ENCODE measurements at places on chromosomes 12 and 14.

DNA sequence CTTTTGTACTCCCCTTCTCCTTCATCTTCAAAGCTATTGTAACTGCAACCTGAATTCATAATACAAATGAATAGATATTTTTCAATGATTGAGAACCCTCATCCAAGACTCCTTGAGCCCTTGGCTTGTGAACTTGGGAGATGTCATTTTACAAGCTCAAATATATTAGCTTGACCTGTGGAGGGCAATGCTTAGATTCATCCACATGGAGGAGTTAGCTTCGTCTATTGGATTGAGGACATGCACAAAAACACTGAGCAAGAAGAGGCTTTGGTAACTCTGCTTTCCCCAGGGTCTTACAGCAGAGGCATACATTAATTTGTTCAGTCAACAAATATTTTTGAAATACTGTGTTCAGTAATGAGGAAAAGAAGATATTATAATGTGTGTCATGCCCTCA is 101.1 kb downstream of the OTOGL start:
- DNase-seq: no peak

DNA sequence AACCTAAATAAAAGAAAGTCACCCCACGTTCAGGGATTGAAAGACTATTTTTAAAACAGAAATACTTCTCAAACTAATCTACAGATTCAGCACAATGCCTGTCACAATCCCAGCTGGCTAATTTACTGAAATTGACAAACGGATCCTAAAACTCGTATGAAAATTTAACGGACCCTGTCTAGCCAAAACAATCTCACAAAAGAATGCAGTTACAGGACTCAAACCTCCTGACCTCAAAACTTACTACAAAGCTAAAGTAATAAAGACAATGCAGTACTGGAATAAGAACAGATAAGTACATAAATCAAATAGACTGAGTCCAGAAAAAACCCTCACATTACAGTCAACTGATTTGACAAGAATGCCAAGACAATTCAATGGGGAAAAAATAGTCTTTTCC is 48.8 kb downstream of the IPO8 start:
- DNase-seq: no peak

DNA sequence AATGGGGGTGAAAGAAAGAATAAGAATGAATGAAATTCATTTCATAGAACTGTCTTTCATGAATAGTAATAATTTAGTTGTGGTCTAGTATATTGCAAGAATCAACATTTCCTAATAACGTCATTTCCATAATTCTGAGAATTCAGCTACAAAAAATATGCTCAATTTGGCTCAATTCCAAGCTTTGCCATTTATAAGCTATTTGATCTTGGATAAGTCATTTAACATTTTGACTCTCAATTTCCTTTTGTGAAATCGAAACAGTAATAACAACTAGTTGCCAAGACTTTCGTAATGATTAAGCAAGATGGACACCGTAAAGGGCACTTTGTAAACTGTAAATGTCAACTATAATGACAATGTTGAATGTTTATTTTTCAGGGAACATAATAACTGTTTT is 18.1 kb downstream of the NOS1 start:
- no peak for DNase-seq

GRCh38 chr12:6950401-6950801 is 755 bp upstream of the PTPN6 start:
- DNase-seq: no peak

- DNase-seq: no peak
Measured at GRCh38 chr14:20524027-20524426, 18.7 kb downstream of the RNASE10 start.

GRCh38 chr14:75069121-75069810 is at the start of gene ZC2HC1C:
ZC2HC1C (plus strand) TSS chr14:75069641; CDS start chr14:75070574, 933 bp downstream.
- peak; percentile 94 for DNase-seq

GRCh38 chr14:65282896-65283253 is 129.7 kb upstream of the FUT8 start:
- no peak for DNase-seq

DNA sequence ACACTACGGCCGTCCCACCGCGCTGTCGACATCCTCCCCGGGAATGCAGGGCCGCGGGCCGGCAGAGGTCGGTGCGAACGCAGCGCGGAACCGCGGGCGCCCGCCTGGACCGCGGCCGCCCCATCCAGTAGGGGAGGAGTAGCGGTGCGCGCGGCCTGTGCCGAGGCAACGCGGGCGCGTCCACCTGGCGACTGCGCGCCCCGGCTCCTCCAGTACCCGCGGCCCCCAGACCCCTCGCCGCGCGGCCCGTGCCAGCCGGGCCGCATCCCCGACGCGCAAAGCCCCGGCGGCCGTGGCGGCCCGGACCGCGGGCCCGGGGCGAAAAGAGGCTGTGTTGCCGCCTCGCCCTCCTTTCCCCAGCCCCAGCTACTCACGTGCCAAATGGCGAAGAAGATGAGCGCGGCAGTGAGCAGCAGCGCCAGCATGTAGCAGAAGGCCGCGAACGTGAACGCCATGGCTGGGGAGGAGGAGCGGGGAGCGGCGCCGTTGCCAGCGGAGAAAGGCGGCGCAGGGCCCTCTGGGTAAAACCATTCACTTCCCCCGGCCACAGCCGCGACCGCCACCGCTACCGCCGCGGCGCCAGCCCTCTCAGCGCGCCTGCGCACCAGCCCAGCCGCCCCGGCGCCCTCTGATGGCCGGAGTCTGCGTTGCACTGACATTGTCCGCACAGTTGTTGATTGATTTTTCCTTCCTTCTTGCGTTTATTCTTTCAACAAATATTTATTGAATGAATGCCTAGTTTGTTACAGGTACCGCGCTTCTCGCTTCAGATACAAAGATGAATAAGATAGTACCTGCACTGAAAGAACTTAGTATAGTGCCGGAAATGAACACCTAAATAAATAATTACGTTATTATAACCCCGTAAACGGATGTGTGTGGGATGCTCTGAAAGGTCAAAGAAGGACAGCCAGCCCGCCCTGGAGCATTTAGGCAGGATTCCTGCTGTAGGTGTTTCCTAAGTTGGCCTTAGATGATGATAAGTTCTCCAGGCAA is at the start of gene CNIH1:
Gene CNIH1 (minus strand): TSS at position 502 of the 996 bp plus-strand sequence. CDS start 47 bp downstream, at position 455.
- DNase-seq: peak; percentile 83

- DNase-seq: no peak
Measured at GRCh38 chr14:52755607-52756316, 25.8 kb downstream of the STYX start.

GRCh38 chr14:64879635-64880220 is at the start of gene SPTB:
SPTB (minus strand) TSS chr14:64879907; CDS start chr14:64823094, 56,813 bp downstream.
- no peak for DNase-seq

DNA sequence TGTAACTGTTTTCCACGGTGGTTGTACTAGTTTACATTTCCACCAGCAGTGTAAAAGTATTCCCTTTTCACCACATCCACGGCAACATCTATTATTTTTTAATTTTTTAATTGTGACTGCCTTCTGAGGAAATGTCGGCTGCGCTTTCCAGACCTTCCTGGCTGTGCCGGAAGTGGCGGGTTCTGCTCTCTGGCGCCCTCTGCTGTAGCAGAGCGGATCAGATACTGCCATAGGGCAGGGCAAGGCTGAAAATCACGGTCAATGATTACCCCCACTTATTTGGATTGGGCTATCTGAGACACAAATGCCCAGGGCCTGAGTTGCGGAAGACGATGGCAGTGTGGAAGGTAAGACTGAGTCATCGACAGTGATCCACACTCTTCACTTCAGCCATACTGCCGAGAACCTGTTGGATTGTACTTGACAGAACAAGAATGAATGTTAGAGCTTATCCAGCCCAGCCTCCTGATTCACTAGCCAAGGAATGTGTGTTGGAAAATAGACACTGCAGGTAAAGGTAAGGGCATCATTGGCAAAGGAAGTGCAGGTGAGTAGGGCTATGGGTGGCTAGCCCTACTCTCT is 124.2 kb downstream of the NTF3 start:
- DNase-seq: no peak

GRCh38 chr14:93732524-93732923 is 55.8 kb downstream of the PRIMA1 start:
- no peak for DNase-seq

GRCh38 chr12:12492547-12492946 is 70.1 kb downstream of the DUSP16 start:
- no peak for DNase-seq

DNA sequence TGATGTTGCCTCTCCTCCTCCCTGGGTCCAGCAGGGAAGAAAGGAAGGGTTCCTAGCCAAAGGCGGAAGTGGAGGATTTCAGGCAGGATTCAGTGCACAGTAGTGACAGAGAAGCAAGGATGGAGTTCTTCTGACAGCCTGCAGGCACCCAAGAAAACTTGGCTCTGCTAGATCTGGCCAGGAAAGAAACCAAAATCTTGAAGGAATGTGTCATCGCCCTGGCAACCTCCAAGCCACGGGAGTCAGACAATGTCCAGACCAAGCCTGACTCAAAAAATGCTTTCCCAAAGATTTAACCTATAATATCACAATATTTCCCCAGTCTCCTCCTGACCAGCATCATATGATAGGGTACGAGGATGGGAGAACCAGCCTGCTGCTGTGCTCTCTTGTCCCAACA is 22.8 kb upstream of the DHRS4 start:
- no peak for DNase-seq

DNA sequence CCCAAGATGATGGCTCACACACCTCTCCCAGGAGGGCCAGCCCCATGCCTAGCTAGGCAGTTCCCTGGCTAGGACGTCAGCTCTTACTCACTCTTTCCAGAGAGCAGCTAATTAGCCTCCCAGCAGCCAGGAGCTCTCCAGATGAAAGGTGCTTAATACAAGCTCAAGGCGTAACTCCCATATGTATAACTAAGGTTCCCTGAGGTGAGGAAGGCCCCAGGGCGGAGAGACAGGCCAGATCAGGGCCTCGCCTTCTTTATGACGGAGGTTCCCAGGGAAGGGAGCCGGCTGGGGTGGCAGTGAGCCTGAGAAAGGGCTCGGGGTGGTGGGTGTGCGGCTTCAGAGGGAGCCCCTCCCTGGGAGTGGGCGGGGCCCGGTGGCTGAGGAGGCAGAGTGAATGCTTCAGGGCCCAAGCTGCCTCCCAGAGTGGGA is 26.4 kb upstream of the ZFP36L1 start:
- no peak for DNase-seq

Data from pons (tissue), 1 donor.